A549 treated with DMSO at 1 μM for 4 hours (cell line): ENCODE measurements at places on chromosomes 12 and 14. TPM values are rescaled to one million over a fixed set of nuclear protein-coding genes. Genes with fewer than 3 reads are reported as not detected.

VRTN gene
- total RNA-seq = not detected in 5 replicates

RNASE2 gene
- not detected in 5 replicates for total RNA-seq

PLD4 gene
- total RNA-seq = 0.05 to 0.17 TPM (median 0.10 TPM) in 4 of 5 replicates, not detected in the other

RIMKLB gene
- total RNA-seq = 15.9 to 17.5 TPM (median 16.5 TPM) in 5 replicates

GPR84 gene
- 0.15 TPM in 1 of 5 replicates, not detected in the others for total RNA-seq

FAIM2 gene
- 0.04 to 0.16 TPM in 2 of 5 replicates, not detected in the others for total RNA-seq

ESRRB gene
- total RNA-seq = 0.20 to 0.36 TPM (median 0.20 TPM) in 5 replicates

SPX gene
- total RNA-seq = 1.5 to 3.4 TPM (median 2.3 TPM) in 5 replicates
